ENCODE measurements at places on chromosomes 3 and 15. TPM values are rescaled to one million over a fixed set of nuclear protein-coding genes. Genes with fewer than 3 reads are reported as not detected.

Gene COMMD4
- 92.0 TPM for polyA plus RNA-seq

DNA sequence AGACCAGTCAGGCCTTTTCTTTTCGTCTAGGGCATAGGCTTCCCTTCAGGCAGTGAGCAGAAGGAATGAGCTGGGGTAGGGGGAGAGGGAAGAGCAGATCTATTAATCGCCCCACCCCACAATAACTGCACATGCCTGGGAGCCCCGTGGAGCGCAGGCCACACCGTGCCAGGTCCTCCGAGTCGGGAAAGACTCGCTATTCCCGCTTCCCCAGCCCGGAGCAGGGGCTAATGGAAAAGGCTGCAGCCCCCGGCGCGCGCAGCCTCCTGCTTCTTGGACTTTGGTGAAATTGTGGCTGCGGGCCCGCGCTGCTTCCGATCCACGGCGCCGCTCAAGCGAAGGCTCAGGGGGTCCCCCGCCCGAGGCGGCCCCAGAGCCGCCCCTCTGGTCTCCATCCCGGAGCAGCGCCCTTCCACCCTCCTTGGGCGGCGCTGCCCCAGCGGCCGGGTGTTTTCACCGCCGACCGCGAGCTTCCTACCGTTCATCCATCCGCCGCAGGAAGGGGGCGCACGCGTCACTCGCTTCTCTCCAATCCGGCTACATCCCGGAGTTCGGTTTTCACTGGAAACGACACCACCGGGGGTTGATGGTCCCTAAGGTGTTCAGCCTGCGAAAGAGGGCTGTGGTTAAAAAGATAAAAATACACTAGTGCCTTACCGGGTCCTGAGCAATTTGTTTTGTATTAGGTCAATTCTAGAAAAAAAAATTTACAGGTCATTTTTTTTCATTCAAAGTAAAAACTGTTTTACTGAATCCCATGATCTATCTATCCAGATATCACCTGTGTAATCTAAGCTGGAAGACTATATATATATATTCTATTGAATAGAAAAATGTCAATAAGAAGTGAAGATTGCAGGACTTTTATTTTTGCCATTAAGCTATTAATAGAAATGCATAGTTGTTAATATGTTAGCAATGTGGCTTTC is 4.4 kb upstream of the SYNM start:
- peaks cover 18% of the 10 kb centered on the region for H3K4me1 ChIP-seq
- H3K27ac ChIP-seq: no peak overlapping the region
- no peaks in the 10 kb centered on the region for H3K36me3 ChIP-seq
- peak; percentile 87 for DNase-seq
- no peaks in the 10 kb centered on the region for H3K27me3 ChIP-seq

Gene SPESP1
- polyA plus RNA-seq: 1.5 TPM

Gene GOLGA6A
- 0.03 TPM for polyA plus RNA-seq

GRCh38 chr3:186640473-186640818 is 247 bp downstream of the FETUB start:
- no peaks in the 10 kb centered on the region for H3K36me3 ChIP-seq
- no peaks in the 10 kb centered on the region for H3K27me3 ChIP-seq
- no peaks in the 10 kb centered on the region for H3K4me1 ChIP-seq
- DNase-seq: no peak
- no peak overlapping the region for H3K4me3 ChIP-seq

DNA sequence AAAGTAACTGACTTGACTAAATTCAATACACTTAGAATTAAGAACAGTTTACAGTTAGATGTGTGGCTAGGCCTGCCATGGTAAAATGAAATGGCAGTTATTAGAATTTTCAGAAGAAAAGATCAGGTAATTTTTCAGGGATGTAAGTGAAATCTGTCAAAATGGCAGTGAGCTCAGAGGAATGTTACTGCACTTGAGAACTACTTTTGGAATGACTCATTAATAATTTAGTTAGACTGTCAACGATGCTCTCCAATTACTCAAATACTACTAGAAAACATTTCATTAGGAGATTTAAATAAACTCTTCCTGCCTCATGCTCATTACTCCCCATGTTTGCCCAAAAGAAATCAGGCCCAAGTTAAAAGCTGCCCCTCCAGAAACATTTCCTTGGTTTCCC is 84.4 kb downstream of the RFTN1 start:
- no peak overlapping the region for H3K4me3 ChIP-seq
- H3K36me3 ChIP-seq: peaks cover 24% of the 10 kb centered on the region
- no peak for DNase-seq
- peak overlapping the region; percentile 6 for H3K27ac ChIP-seq
- peaks cover 29% of the 10 kb centered on the region for H3K4me1 ChIP-seq

Gene KY
- not detected for polyA plus RNA-seq

Gene WDR93
- 0.11 TPM for polyA plus RNA-seq

Gene CRYGS
- 24.8 TPM for polyA plus RNA-seq

DNA sequence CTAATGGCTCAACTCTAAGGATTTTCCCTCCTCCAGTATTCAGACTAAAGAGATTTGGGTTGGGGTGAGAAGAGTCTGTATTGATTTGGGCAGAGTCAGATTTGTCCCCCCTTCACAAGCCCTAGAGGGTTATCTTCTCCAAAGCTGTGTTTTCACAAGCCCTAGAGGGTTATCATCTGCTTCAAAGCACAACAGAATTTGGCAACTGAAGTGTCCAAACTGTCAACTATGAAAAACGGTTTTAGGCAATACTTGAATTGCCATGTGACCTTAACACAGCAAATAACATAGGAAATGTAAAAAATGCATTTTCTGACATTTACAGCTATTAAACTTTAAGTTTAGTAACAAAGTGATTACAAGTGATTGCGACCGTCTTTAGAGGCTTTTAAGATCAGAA is 119.9 kb downstream of the IMPG2 start:
- no peaks in the 10 kb centered on the region for H3K36me3 ChIP-seq
- DNase-seq: no peak
- H3K27ac ChIP-seq: no peak overlapping the region

All from spleen (tissue), 13 donors.